ENCODE measurements at places on chromosomes 13 and 19.
A peak's percentile ranks its signal among the peaks of the same experiment; 100 is the strongest.

DNA sequence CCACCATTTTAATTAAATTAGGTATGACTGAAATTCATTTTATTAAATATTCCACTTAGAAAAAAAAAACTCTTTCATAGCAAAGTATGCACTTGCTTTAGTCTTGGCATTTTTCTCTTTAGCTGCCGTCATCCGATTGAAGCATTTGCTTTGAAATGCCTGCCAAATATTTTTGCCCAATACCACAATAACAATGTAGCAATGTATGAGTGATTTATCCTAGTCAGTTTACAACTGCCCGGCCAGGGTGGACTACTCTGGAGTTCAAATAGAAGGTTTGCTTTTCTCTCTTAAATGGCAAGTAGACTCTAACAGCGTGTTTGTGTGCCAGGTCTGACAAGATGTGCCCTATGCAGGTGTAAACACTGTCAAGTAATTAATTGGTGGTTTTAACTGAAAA, 675.3 kb upstream of the SGCG start:
- no peak for DNase-seq

- DNase-seq, result no peak
Observed at GRCh38 chr13:112748947-112749735, 59.3 kb downstream of the ATP11A start.

- DNase-seq, result no peak
Observed at GRCh38 chr19:16274447-16274846, 50.2 kb upstream of the KLF2 start.

- no peak for DNase-seq
Observed at GRCh38 chr19:29364224-29364726, 151.3 kb upstream of the UQCRFS1 start.

DNA sequence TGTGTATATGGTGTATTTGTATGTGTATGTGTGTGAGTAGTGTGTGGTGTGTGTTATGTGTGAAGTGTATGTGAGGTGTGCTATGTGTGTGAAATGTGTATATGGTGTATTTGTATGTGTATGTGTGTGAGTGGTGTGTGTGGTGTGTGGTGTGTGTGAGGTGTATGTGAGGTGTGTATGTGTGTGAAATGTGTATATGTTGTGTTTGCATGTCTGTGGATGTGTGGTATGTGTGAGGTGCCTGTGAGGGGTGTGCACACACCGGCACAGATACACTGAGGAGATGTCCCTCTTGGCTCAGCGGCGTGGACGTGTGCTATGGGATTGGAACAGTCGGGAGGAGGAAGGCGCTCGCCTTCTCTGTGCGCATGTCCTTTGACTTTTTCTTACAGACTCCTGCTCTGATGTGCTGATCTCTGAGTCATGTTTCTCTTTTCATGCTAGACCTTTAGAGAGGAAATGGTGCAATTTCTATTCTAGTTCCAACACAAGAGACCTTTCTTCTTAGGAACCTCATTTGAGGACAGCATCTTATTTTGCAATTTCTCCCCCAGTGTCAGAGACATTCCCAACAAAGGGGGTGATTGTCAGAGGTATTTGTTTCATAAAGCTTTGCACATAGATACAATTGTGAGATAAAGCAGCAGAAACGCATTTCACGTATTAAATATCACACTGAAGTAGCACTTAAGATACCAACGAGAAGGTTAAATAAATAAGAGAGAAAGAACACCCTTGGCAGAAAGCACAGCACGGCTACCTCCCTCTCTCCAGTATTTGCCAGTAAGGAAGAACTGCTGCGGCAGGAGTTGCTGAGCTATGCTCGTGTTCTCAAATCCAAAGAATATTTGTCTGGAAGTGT, 11.3 kb upstream of the TNFRSF19 start:
- peak; percentile 82 for DNase-seq

DNA sequence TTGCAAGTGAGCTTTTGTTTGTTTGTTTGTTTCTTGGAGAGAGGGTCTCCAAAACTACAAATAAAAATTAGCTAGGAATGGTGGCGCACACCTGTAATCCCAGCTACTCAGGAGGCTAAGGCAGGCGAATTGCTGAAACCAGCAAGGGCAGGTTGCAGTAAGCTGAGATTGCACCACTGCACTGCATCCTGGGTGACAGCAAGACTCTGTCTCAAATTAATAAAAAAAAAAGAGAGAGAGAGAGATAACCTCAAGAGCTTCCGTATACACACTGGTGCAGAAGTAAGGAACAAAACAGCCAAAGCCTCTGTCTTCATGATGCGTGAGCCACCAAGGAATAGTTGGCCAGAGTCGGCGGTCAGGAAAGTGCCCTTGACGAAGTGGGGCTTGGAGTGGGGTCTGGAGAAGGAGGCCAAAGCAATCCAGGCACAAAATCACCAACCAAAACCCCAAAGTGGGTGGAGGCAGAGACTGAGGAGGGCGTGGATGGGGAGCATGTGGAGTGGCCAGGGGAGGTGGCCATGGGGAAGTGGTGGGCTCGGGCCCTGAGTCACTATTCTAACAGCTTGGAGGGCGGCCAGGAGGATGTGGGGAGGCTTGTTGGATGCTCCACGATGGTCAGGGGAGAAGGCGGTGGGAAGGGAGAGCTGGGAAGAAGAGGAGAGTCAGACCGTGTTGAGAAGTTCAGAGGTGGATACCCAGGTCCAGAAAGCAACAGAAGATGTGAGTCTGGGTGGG, 21.2 kb upstream of the TOMM40 start:
- DNase-seq, result no peak

DNA sequence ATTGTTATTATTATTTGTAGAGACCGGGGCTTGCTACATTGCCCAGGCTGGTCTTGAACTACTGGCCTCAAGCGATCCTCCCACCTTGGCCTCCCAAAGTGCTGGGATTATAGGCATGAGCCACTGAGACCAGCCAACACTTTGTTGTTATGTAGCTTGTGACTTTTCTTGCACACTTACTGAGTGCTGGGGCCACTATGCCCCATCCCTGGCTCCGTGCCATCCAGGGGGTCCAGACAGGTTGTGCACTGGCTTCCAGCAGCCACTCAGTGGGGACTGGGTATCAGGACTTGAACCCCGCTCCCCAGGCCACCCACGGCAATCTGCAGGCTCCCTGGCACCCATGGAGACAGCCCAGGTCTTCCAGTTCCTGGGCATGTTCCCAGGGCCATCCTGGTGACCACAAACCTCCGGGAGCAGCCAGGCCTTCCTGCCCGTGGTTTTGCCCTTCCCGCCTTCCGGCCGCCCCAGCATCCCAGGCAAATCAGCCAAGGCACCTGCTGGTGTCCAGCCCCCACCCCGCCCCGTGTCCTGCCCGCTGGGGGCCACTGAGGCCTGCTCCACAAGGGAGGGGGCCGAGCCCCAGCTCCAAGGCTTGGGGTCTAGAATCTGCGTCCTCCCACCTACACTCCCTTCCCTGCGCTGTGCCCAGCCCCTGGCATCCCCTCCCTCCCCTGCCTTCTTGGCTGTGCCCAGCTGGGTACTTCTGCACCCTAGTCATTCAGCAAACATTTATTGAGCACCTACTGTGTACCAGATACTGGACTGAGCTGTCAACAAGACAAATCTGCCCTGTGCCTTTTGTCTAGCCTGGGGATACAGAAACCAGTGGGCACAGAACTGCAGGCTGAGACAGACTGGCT, 23.7 kb upstream of the SEMA6B start:
- no peak for DNase-seq

- DNase-seq, result no peak
Observed at GRCh38 chr19:32206065-32206464, 139.3 kb upstream of the ZNF507 start.

DNA sequence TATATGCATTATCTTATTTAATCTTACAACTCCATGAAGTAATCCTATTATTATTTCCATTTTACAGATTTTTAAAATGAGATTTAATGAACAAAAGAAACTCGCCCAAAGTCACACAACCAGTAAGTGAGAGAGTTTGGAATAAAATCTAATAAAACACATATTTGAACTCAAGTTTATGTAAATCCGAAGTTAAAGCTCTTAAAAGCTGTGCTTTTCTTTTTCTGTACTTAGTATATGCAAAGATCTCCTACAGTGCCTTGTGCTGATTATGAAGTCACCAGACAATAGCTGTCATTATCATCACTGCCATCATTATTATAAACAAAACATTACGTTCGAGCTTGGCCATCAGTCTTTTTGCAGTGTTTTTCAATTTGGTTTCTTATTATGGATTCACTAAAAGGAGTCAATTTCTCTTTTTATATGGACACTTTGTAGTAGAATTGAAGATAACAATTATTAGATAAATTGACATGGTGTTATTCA, 29.7 kb upstream of the ENOX1 start:
- no peak for DNase-seq

GRCh38 chr19:13864667-13865570, 12.0 kb upstream of the NANOS3 start:
- DNase-seq, result no peak

DNA sequence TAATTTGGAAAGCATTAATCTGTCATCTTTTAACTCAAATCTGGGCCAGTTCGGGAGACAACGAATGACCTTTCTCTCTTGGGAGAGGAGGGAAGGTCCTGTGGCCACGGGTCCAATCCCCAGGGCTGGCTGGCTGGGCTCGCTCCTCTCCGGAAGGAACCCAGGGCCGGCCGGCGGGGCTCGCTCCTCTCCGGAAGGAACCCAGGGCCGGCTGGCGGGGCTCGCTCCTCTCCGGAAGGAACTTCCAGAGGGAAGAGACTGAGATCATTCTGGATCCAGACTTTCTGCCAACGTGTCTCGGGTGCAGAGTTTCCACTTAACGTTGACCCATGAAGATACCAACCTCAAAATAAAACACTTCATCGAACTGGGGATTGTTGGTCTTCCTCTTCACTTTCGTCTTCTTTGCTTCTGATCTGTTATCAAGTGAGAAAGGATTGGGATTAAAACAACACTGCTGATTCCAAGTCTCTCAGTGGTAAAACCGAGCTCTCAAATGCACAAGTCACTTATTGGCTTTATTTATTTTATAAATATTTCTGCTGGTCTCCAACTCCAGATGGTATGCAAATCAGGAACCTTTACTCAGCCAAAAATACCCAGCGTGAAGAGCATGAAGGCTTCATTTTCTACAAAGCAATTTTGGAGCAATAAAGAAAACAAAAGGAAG, 53.3 kb upstream of the C13orf46 start:
- no peak for DNase-seq

DNA sequence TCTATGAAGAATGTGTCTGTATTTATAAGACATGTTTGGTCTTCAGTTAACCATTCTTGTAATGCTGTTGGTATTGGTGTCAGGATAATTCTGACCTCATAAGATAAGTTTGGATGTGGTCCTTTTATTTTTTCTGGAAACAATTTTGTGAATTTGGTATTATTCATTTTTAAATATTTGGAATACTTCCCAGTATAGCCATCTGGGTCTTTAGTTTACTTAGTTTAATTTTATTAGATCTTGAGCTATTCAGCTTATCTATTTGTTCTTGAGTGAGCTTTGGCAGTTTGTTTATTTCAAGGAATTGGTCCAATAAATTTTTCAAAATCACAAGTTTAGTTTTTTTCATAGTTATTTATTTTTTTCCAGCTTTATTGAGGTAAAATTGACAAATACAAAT, 335.4 kb upstream of the PCDH20 start:
- no peak for DNase-seq

DNA sequence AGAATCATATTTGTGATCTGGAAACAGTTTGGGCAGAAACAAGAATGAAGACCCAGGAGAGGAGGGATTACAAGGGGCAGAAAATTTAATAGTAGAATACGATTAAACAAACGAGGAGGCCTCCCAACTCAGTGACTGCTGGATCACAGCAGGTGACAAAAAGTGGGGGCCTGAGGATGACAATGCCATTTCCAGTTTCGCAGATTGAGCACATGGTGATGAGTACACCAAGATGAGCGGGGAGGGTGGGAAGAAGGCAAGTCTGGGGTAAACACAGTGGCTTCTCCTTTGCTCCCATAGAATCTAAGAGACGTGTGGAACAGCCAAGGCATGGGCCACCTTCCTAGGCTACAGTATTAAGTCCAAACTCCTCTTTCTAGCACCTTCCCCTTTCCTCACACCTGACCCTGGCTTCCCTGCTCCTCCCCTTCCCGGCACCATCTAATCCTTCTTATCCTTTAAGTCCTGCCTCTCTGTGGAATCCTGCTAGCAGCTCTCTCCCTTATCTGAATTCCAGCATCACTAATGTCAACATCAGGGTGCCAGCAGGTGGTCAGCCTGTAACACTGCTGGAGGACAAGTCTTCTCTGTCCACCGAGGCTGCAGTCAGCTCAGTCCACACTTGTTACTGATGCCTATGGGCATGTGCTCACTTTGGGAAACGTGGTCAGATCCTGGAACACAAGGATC, 13.5 kb downstream of the ATP7B start:
- no peak for DNase-seq

- DNase-seq, result no peak
Observed at GRCh38 chr19:4415352-4415751, 12.9 kb downstream of the CHAF1A start.

DNA sequence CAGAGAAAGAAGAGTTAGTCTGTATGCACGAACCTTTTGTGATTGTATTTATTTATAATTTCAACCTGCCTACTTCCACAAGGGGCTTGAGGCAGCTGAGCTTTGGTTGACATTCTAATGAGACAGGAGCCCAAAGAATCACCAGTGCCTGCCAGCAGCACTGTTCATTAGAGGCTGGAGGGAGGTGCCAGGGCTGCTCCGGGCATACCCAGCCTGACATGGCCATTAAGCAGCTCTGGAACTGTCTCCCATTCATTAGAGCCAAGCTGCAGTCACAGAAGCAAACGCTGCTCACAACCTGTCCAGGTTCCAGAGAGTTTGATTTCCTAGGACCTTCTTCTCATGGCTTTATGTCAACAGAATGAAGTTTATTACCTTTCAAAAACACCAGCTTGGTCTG, 425.5 kb downstream of the RFC3 start:
- no peak for DNase-seq

DNA sequence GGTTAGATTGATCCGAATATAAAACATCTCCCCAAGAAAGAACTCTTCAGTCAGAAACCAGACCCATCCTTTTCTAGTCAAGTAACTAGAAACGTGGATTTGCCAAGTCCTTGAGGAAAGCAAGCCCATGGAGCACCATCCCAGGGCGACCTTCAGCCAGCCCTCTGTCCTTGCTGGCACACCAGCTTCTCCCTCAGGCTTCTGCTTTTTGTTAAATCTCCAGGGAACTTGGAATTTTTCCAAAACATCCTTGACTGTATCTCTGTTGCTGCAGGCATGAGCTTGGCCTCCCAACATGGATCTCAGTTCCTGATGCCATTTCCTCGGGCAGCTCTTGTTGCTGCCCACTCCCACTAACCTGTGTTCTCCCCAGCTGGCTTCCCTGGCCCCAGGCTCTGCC, 27.1 kb upstream of the C1QTNF9 start:
- DNase-seq, result no peak

GRCh38 chr13:26132756-26133155, 80.9 kb upstream of the SHISA2 start:
- DNase-seq, result no peak

GRCh38 chr19:45150751-45151281, 10.0 kb downstream of the NKPD1 start:
- no peak for DNase-seq
